Immature natural killer cell (primary cell): ENCODE measurements at places on chromosomes 3 and 15. TPM values are rescaled to one million over a fixed set of nuclear protein-coding genes. Genes with fewer than 3 reads are reported as not detected.

RBSN gene
- 11.1 TPM for polyA plus RNA-seq

TMCO5A gene
- polyA plus RNA-seq = not detected

NOX5 gene
- 1.1 TPM for polyA plus RNA-seq

ADAMTSL3 gene
- not detected for polyA plus RNA-seq

DLL4 gene
- polyA plus RNA-seq = not detected

MGLL gene
- 3.6 TPM for polyA plus RNA-seq

HTR3C gene
- not detected for polyA plus RNA-seq

TGFBR2 gene
- 43.6 TPM for polyA plus RNA-seq

HAUS2 gene
- polyA plus RNA-seq = 18.5 TPM

GOLGA6L10 gene
- polyA plus RNA-seq = not detected

APOD gene
- not detected for polyA plus RNA-seq

CYP11A1 gene
- polyA plus RNA-seq = not detected

ETV5 gene
- polyA plus RNA-seq = not detected

GOLGA8B gene
- 6.3 TPM for polyA plus RNA-seq

CPA3 gene
- polyA plus RNA-seq = 0.32 TPM

FSTL1 gene
- 1.7 TPM for polyA plus RNA-seq

TMEM207 gene
- not detected for polyA plus RNA-seq

PCSK6 gene
- polyA plus RNA-seq = 1.7 TPM

PLSCR5 gene
- not detected for polyA plus RNA-seq

SIDT1 gene
- 9.5 TPM for polyA plus RNA-seq

EFCAB12 gene
- polyA plus RNA-seq = not detected

LRRC34 gene
- 0.40 TPM for polyA plus RNA-seq

SEMA3B gene
- polyA plus RNA-seq = not detected

C3orf20 gene
- polyA plus RNA-seq = not detected

CYP19A1 gene
- polyA plus RNA-seq = not detected

EPHA3 gene
- polyA plus RNA-seq = not detected

SST gene
- not detected for polyA plus RNA-seq
